ENCODE measurements at places on chromosomes 3 and 15. TPM values are rescaled to one million over a fixed set of nuclear protein-coding genes. Genes with fewer than 3 reads are reported as not detected.

The ZNF660 gene
- total RNA-seq, result 1.2 TPM

The BBX gene
- 54.9 TPM for total RNA-seq

The TLE3 gene
- 20.4 TPM for total RNA-seq

The CMTM8 gene
- not detected for total RNA-seq

The MORC1 gene
- not detected for total RNA-seq

The DCUN1D1 gene
- 36.8 TPM for total RNA-seq

The ABTB1 gene
- 2.5 TPM for total RNA-seq

The SLC2A2 gene
- not detected for total RNA-seq

The GBE1 gene
- 124 TPM for total RNA-seq

The SLC28A2 gene
- total RNA-seq, result not detected

The UROC1 gene
- not detected for total RNA-seq

The SERINC4 gene
- not detected for total RNA-seq

The TOP2B gene
- total RNA-seq, result 97.1 TPM

The SPESP1 gene
- total RNA-seq, result 46.7 TPM

The ELL3 gene
- 1.2 TPM for total RNA-seq

Data from RPMI7951 (cell line).